ENCODE measurements at places on chromosomes 6 and 20.

DNA sequence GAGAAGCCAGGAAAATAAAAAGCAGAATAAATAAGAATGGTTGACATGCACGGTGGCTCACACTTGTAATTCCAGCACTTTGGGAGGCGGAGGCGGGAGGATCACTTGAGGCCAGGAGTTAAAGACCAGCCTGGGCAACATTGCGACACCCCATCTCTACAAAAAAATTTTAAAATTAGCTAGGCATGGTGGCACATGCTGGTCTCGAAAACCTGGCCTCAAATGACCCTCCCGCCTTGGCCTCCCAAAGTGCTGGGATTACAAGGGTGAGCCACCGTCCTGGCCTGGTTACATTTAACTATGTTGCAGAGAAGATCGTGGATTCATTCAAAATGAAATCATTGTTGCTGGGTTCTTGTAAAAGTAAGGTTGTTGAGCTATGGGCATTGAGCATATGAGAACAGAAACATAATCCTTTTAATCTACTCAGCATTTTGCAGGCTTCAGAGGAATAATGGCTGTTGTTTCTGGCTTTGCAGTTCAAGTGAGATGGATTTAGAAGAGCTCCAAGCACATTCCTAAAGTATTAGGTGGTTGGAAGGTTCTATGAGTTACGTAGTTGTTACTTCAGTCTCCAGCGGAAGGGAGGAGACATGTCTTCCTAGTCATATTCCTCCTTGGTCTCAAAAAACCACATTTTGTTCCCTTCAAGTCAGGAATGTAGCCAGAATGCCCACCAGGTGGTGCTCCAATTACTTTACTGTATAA lies 45.6 kb upstream of the RAB23 start:
- DNase-seq, result no peak

DNA sequence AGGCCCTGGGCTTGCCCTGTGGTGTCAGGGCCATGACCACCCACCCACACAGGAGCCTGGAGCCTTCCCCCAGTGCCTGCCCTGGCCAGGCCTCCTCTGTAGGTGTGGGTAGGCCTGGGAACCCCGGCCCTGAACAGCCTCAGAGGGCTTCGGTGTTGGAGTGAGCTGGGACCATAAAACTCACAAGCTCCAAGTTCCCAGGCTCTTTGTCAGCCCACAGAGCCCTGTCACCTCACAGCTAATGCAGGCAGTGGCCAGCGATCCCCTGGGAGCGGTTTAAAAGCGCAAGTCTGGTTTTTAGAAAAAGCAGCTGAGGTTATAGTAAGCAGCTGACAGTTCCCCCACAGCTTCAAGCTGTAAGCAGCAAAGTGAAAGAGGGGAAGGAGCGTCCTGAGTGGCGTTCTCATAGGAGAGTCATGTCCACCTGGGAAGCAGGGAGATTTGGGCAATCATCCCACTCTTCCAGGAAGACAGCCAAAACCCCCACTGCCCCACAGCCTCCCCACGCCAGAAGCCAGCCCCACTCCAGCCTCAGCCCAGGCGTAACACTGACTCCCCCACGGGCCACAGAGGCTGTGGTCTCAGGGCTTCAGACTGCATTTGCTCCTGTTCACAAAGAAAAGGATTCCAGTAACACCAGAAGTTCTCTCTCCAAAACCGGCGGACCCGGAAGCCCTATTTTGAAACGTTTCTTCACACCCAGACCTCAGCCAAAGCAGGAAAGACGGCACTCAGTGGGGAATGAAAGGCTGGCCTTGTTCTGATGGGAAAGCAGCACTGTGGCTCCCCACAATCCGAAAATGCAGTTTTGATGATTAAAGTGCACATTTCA lies 34.3 kb upstream of the FOXC1 start:
- DNase-seq, result peak; percentile 21

GRCh38 chr6:43724914-43725642 lies 37.5 kb upstream of the MRPS18A start:
- DNase-seq, result peak; percentile 11

GRCh38 chr6:108068182-108068581 lies 6.4 kb downstream of the OSTM1 start:
- DNase-seq, result no peak

DNA sequence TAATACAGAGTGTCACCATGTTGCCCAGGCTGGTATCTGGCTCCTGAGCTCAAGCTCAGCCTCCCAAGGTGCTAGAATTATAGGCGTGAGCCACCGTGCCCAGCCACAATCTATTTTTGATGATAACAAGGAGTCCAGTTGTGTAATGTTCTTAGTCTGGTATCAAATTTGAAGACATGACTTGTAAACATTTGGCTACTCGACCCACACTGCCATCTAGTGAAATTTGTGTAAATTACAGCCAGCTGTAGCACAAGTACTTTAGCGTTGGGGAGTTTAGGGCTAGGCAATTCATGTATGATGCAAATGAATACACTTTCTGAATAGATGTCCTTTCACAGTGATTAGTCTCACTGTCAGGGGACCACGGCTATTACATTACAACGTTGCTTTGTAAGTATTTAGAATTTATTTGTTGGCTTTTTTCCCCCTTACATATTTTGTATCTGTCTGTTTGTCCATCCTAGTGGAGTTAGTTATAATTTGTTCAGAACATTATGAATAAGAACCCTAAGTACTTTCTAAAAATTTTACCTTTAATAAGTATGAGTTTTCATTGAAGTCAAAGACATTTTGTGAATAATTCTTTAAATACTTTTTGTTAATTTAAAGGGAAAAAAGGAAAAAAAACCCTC lies 139.7 kb downstream of the PRDM13 start:
- peak; percentile 86 for DNase-seq

Measured in Ammon's horn (tissue), 1 donor.